ENCODE measurements at places on chromosomes 2 and 18.

GRCh38 chr2:203706403-203706802 lies at the start of gene CD28:
CD28 (plus strand) TSS chr2:203706639; CDS start chr2:203706697, 58 bp downstream.
- DNase-seq: no peak

GRCh38 chr2:108586631-108587030 lies 52.4 kb downstream of the LIMS1 start:
- DNase-seq: no peak

- no peak for DNase-seq
Measured at GRCh38 chr2:27323596-27324285, 844 bp upstream of the MPV17 start.

DNA sequence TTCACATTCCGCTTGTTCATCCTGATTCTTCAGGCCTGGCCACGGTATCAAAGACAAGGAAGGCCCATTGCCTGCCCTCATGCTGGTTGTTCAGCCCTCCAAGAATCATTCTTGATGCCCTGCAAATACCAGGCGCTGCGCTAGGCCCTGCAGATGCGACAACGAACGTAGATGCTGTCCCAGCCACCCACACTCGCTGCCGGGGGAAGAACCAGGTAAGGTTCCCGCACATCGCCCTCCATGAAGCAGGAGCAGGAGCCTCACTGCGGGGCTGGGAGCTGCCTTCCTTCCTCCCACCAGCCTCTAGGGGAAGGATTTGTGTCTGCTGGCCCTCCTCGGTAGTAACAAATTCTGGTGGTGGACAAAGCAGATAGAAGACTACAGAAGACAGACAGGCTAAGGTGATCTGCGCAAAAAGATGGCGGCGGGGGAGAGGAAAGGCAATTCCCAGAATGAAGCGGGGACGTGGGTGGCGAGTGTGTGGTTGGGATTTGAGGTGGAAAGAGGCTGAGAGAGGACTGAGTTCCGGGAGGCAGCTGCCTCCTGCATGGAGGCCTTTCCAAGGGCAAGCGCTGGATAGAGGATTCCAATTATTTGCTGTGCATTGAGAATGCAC lies 19.8 kb upstream of the GPR55 start:
- DNase-seq: no peak

DNA sequence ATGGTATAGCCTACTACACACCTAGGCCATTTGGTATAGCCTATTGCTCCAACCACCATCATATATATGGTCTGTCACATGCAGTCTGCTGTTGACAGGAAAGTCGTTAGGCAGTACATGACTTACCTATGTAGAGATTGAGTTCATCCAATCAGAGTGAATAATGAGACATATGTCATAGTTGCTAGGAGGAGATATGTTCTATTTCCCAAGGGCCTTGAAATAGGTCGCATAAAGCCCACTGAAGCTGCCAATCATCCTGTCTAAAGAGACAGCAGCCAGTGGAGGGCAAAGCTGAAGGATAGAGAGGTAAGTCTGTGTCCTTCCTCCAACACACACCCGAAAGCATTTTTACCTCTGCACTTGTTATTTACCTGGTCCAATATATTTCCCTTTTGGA lies 263.4 kb downstream of the PTPRM start:
- no peak for DNase-seq

- no peak for DNase-seq
Measured at GRCh38 chr2:4518596-4518995, 815.2 kb downstream of the DCDC2C start.

GRCh38 chr18:986552-986951 lies 81.9 kb downstream of the ADCYAP1 start:
- no peak for DNase-seq

GRCh38 chr2:56313500-56313921 lies 129.7 kb downstream of the CCDC85A start:
- DNase-seq: no peak

DNA sequence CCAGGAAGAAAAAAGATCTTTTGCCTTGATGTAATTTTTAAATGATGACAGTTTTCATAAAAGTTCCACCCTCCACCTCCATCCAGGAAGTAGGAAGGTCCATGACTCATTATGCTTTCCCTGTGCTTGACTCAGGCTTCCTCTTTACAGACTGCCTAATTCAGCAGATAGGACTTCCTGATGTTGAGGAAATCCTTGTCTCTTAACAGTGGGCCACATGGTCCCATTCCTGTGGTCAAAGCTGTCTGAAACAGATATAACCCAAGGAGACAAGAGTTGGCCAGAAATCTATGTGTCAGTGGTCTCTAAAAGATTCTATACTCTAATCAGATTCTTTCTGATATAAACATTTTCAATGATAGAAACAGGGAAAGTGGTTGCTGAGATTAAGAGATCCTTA lies 119.1 kb downstream of the BAZ2B start:
- DNase-seq: no peak

DNA sequence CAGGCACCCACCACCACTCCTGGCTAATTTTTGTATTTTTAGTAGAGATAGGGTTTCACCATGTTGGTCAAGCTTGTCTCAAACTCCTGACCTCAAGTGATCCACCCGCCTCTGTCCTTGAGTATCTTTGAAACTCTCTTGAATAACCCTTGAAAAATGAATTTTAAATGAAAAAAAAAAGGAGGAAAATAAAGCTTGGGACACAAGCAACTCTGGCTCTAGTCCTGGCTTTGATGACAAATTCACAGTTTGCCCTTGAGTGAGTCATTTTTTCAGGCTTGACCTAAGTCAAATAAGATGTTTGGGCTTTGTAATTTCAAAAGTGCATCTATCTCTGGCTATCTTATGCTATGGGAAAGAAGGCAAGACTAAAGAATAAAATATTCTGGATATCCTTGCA lies 79.0 kb upstream of the TRIB2 start:
- no peak for DNase-seq

DNA sequence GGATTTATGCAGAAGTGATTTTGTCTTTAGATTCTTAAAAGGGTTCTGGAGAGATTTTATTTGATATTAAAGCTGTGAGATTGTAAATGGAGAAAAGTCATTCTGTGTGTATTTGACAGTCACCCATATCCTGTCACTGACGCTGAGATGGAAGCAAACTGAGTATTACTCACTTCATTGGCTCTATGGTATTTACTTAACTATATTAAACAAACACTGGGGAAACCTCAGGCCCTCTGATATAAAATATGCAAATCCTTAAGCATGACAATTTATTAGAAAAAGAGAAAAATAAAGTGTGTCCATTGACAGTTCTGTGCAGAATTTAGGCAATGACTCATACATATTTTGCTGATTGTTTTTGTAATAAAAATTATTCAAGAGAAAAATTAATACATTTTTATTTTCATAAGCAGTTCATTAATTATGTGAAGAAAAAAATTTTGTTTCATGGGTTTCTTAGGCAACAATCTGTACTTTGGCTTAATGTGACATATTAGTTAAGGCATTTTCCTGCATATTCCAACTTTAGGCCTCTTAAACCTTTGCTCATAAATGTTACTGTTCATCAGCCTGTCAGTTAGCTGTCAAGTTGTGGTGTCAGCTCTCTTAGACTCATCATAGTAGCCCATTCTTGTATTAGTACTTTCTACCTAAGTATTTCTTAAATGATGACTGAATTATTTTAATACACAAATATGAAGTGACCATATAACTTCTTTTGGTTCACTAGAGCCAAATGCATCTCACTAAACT lies 99.9 kb downstream of the PARD3B start:
- DNase-seq: no peak

DNA sequence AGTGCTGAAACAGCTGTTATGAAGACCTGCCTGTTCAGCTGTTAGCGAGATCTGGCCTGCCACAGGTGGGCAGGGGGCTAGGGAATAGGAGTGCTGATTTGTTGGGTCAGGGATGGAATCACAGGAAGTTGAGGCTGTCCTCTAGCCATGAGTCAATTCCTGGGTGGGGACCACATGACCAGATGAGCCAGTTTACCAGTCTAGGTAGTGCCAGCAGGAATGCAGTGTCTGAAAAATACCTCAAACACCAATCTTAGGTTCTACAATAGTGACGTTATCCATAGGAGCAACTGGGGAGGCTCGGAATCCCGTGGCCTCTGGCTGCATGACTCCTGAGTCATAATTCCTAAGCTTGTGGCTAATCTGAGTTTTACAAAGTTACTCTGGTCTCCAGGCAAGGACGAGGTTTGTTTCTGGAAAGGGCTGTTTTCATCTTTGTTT lies 44.9 kb downstream of the DYSF start:
- no peak for DNase-seq

GRCh38 chr2:5696404-5696944 lies 4.3 kb downstream of the SOX11 start:
- DNase-seq: peak; percentile 63

GRCh38 chr2:175815537-175815936 lies 186.5 kb downstream of the LNPK start:
- no peak for DNase-seq

DNA sequence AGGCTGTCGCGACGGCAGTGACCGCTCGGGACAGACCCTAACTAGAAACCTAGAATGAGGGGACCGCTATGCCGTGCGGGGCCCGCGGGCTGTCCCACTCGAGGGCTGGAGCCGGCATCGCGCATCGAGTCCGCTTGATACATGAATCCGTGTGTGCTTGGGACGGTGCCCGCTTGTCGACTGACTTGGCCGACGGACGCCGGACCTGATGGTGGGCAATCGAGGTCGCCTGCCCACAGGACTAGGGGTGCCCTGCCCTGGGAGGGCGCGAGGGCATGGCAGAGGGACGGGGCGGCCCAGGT lies 749 bp upstream of the PTMA start:
- DNase-seq: no peak

GRCh38 chr2:193693758-193694157 lies 1499.0 kb upstream of the TMEFF2 start:
- no peak for DNase-seq

DNA sequence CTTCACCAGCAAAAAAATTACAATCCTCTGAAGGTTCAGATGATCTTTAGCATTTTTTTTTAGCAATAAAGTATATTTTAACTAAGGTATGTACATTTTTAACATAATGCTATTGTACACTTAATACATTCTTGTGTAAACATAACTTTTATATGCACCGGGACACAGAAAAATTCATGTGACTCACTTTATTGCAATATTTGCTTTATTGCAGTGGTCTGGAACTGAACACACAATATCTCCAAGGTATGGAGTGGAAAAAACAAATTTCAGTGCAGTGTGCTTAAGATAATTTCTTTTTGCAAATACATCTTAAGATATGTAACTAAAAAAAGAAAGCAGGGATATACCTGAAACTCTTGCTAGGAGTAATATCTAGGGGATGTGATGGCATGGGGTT lies 5.1 kb upstream of the TWSG1 start:
- no peak for DNase-seq

DNA sequence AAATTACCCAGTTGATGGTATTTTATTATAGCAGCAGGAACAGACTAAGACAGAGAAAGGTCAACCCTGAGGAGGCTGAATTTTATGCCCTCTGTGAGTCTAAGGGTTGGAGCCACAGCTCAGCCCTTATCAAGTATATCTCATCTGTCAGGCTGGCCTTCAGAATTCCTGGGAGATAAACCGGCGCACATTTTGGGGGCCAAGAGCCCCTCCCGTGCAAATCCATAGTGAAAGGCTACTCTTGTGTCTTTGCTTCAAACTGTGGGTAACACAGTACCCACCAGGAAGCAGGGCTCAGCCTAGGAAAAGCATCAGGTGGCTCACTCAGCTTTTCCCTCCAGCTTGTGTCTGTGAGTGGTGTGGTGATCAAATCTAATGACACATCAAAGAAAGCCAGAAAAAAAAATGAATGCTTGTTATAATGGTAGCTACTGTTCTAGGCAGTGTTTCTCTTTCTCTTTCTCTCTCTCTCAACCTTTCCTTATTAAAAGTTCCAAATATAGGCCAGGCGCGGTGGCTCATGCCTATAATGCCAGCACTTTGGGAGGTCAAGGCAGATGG lies 25.0 kb upstream of the ASXL2 start:
- no peak for DNase-seq

DNA sequence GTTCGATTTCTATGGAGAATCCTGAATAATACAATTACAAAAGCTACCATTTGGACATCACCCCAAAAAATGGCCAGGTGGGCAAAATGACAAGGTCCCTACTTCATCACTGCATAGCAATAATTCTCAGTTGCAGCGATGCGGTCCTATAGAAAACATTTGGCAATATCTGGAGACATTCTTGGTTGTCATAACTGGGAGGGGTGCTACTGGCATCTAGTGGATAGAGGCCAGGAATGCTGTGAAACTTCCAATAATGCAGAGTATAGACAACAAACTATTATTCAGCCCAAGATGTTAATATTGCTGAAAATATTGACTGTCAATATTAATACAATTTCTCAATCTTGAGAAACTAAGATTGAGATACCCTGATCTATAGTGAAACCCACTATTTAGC lies 637.8 kb upstream of the PKDCC start:
- DNase-seq: no peak

- DNase-seq: no peak
Measured at GRCh38 chr18:22848615-22849014, 84.5 kb upstream of the RBBP8 start.

DNA sequence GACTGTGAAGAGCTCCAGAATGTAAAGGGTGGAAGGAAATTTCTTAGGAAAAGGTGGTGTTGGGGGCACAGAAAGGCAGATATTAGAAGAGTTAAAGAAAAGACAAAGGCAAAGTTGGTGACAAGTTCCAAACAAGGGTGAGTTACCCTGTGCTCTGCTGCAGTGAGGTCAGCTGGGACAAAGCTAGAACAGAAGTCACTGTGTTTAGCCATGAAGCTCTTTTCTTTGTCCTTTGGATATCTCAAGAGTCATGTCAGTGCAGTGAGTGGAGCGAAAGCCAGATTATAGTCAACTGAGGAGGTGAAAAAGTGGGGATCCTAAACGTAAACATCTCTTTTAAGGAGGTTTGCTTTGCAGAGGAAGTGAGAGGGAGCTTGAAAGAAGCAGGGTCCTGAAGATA lies 187.8 kb upstream of the ALPP start:
- DNase-seq: no peak

DNA sequence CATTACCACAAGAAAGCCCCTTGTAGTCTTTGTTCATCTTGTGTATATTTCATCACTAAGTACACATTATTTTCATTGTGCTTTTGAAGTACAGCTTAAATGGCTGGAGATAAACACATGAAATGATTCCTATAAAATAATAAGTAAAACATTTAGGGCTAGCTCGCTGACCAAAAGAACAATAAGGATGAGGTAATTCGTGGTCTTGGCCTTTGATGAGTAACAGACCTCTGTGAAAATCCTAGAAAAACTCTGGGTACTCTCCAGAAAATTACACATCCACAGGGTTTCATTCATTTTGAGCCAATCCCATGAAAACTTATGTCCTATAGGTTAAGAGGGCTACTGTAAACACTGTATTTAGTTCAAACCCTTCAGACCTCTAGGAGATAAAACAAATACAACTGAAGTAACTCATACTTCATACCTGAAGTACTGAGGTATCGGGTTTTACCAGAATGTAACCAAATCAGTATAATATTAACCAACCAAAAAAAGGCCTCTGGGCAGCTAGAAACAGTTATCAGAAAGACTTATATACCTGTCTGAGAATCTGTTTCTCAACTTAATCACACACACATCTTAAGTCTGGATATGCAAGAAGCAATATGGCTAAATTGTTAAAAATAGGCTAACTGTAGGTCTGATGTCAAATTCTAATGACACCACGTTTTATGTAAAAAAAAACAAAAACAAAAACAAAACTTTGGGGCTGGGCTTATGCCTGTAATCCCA lies 31.0 kb downstream of the CFAP36 start:
- DNase-seq: no peak

All from ecto neural progenitor cell (in vitro differentiated cells).